ENCODE measurements at places on chromosomes 1 and 21.
A peak's percentile ranks its signal among the peaks of the same experiment; 100 is the strongest.

- peak; percentile 18 for DNase-seq
These were observed 2.7 kb upstream of the ACTRT2 start for GRCh38 chr1:3018576-3018975.

DNA sequence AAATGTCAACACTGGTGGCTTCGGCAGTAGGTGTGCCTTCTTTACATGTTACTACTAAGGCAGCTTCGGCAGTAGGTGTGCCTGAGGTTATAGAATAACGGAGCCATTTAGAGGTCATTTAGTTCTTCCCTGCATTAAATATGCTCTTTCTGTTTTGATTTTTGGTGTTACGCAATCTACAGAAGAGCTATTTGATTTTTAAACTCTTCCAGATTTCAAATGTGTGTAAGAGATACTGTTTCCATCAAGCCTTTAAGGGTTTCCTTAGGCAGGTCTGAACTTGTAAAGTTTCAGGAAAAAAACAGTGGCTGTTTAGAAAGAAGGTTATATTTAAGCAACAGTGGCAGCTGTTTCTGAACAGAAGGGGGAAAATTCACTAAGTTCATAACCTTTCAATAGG, 54.8 kb downstream of the PIK3R3 start:
- no peak for DNase-seq

GRCh38 chr1:53899708-53900107, 5.7 kb downstream of the DIO1 start:
- no peak for DNase-seq

DNA sequence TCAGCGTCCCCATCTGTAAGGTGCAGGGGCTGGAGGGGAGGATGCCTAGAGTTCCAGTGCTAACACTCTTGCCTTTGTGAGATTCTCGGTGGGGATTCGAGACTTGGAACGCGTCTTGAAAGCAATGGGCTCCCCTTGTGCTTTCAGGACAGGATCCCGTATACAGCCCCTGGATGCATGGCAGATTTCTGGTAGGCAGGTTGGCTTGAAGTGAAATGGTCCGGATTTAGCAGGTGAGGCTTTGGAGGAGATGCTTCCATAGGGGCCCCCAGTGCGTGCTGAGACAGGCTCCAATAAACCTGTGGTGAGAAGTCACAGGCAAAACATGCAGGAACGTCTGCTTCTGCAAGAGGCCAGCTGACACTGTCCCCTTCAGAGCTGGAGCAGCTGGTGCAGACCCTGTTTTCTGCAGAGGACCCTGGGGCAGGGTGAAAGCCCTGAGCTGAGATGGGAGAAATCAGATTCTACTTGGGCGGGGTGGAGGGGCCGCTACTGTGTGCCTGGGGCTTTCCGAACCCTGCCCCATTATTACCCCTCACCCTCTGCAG, 270.4 kb downstream of the PTPRU start:
- no peak for DNase-seq

DNA sequence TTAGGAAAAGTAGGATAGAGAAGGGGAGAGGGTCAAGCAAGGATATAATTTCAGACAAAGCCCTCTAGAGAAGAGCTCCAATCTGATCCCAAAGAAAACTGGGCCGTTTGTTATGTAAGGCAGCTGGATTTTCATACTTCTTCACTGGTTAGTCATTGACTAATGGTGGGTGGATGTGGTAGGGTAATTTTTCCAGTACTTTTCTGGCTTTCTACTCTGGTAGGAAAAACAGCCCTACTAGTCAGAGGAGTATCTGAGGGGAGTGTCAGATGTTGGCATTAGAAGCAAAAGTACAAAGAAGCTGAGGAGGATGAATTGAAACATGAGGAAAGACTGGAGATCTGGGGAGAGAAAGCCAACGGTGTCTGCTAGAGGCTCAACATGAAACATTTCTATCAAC, 145.3 kb downstream of the TNFSF18 start:
- DNase-seq = no peak

- no peak for DNase-seq
These were observed 255.4 kb upstream of the IRF2BP2 start for GRCh38 chr1:234865171-234866006.

- no peak for DNase-seq
These were observed 15.3 kb downstream of the ADORA1 start for GRCh38 chr1:203142684-203143408.

- no peak for DNase-seq
These were observed 2.6 kb downstream of the GPR161 start for GRCh38 chr1:168134132-168134531.

DNA sequence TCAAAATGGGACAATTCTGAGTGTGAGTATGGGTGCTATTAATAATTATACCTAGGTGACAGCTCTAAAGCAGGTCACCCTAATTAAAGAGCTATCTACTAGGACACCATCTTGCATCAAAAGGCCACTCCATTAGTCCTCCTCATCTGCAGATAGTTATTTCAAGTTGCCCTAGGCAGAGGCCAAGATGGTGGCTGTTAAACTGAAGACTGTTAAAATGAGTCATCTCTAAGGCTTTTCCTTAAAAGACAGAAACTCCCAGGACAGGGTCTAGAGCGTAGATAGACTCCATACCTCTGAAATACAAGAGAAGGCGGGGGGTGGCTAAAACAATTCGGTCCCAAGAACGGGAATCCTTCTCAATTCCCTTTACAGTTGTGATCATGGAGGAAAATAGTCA, 4.5 kb upstream of the ZNF697 start:
- no peak for DNase-seq

DNA sequence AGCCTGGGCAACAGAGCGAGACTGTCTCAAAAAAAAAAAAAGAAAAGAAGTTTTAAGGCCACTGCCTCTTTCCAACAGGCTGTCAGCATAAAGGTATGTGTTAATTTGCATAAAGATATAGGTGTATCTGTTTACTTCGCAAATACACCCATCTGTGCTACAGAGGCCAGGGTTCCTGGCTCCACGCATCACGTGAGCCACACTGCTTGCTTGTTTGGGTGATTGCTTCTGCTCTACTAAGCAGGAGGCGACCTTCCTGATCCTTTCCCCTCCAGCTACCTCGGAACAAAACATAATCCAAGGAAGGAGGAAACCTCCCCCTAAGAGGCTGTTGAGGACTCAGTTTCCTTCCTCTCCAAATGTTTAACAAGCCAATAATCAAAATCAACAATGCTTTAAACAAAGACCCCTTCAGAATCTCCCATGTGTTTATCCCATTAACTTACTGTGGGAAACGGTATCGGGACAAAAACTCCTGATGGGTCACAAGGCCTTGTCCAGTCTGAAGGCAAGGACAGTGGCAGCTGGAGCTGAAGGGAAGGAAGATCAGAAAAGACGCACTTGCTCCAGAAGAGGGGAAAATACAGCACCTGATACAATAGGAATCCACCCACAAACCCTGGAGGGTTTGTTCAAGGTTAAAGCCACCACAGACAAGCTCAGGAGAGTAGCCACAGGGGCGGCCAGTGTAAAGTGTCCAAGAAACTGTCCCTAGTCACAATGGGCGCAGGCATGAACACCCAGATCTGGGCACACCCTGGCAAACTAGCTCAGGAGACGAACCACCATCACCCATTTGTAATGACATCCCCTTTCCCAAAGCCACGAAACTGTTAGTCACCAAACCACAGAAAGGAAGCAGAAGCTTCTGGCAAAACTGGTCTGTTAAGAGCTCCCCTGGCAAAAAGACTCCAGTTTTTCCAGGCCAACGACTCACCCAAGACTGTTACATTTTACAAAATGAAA, 17.2 kb downstream of the CTNNBIP1 start:
- DNase-seq = no peak

- no peak for DNase-seq
These were observed 199.3 kb downstream of the CAMTA1 start for GRCh38 chr1:6984536-6984935.

DNA sequence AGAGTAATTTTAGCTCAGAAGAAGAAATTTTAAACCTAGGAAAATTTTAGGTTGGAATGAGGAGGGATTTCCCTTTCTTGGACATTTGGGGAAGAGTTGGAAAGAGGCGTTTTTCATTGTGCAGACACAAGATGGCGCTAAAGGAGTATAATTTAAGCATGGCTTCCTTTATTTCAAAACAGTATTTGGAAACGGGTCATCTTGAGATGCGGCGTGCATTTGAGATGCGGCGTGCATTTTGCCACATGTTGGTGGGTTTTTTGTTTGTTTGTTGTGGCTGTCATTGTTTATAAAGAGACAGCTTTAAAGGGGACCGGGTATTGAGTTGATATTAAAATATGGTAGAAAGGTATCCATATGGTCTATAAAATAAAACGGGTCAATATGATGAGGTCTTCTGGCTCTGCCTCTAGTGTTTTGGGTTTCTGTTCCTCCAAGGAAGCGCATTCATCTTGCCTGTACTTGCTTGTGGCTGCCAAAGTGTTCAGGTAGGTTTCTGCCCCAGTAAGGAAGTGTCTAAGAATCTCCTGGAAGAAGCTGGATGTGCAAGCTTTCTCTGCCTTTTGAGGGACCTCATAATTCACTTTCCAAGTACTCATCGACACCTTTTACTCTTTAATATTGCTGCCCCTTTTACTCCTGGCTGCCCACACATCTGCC, 210.3 kb downstream of the SLC35F3 start:
- DNase-seq = peak; percentile 57

- no peak for DNase-seq
These were observed 15.0 kb downstream of the HLX start for GRCh38 chr1:220894025-220894923.

DNA sequence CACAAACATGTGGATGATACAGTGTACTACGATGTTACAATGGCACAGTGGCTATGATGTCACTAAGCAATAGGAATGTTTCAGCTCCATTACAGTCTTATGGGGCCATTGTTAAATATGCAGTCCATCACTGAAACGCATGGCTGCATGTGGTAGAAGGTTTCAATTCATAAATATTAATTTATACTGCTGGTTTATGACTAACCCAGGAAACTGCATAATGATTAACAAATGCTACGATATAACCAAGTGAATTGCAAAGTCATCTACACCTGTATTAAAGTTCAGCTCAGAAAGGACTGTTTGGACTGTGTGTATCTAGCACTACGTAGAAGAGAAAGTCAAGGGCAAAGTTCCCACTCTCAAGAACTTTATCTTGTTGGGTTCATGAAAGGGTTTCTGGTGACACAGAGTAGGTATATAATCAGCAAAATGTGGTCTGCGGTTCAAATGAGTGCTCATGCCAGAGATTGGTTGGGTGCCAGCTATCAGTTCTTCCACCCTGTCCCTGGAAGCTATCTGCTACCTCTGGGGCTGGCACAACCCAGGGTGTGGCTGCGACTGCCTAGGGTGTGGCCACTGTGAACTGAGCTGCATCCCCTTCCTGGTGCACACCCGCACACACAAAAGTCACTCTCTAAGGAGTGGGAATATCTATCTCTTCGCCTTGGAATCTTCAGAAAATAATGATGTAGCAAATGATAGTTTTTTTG, 14.8 kb downstream of the MGST3 start:
- DNase-seq = no peak

- no peak for DNase-seq
These were observed 323.1 kb upstream of the FAM78B start for GRCh38 chr1:166489670-166490436.

DNA sequence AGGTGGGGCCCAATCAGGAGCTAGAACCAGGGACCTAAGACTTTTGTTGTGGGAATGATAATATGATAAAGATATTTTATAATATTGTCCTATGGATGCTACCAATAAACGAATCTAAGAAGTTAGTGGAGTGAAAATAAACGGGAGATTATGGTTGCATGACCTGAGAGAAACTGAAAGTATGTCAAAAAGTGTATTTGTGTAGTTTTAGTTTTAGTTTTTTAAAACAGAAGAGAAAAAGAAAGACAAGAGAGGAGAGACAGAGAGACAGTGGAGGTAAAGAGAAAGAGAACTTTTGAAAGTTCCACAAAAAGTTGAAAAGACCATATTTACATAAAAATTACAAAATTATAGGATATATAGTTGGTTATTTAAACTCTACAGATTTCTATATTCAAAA, 64.1 kb upstream of the TMPRSS15 start:
- no peak for DNase-seq

GRCh38 chr1:228725178-228725577, 10.1 kb upstream of the RHOU start:
- DNase-seq = no peak

DNA sequence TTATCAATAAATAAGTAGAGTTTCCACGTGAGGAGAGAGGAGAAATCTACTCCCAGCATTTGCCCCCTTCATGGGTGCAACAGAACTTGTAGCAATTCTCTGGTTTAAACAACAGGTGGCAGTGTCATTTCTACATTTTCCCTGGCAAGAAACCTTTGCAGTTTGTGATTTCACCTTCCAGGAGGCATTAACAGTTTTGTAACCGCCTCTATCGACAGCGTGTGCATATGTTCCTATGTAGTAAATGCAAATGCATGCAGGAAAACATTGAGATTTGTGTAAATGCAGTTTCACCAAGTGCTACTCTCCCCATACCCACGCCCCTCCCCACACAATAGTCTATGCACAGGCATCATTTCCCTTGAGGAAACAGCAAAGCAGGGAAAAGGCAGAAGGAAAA, 494.7 kb downstream of the SMYD3 start:
- DNase-seq = no peak

DNA sequence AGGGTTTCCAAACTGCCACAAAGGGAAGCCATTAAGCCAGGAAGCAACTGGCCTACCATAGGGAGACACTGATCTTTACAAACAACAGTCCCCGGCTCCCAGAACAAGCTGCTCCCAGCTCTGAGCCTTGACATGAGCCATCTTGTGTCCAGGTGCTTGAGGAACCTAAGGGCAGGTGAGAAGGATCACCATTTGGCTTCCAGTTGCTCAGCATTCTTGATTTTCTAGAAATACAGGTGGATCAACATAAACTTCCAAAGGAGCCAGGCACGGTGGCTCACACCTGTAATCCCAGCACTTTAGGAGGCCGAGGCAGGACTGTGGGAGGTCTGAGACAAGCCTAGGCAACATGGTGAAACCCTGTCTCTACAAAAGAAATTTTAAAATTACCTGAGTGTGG, 21.6 kb downstream of the ZBTB17 start:
- no peak for DNase-seq

GRCh38 chr1:209363112-209363511, 220.4 kb upstream of the CAMK1G start:
- no peak for DNase-seq

DNA sequence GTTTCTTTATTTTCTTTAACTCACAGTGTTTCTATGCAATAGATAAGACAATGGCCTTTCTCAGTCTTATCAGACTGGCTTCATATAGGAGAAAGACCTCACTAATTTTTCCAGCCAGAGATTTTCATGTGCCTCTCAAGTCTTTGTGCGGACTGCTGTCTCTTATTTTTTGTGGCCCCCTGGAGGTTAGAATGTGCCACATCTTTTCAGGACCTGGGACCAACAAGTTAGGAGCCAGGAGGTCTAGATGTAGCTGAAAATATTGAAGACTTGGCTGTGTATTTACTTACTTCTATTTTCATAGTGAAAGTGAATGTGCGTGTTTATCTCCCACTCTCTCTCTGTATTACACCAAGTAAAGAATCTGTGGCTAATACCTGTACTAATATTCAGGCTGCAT, 42.1 kb upstream of the CFHR3 start:
- no peak for DNase-seq

GRCh38 chr1:16112596-16113555, 39.4 kb upstream of the FAM131C start:
- no peak for DNase-seq

DNA sequence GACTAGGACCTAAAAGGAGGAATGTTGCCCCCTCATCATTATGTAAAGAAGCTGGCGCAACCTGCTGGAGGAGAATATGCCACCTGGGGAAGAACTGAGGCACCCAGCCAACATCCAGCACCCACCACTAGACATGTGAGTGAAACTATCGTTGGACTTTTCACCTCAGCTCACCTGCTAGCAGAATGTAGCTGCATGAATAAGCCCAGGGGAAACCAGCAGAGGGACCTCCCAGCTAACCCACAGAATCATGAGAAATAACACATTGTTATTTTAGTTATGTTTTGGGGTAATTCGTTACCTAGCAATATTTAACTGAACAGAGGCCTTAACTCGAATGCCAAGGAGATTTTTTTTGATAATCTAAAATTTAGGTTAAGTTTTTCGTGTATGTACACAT, 542.5 kb upstream of the DAB1 start:
- no peak for DNase-seq
